ENCODE measurements at places on chromosomes 12 and 14.

- DNase-seq = no peak
These were observed 280.8 kb downstream of the ATXN7L3B start for GRCh38 chr12:74818412-74818811.

DNA sequence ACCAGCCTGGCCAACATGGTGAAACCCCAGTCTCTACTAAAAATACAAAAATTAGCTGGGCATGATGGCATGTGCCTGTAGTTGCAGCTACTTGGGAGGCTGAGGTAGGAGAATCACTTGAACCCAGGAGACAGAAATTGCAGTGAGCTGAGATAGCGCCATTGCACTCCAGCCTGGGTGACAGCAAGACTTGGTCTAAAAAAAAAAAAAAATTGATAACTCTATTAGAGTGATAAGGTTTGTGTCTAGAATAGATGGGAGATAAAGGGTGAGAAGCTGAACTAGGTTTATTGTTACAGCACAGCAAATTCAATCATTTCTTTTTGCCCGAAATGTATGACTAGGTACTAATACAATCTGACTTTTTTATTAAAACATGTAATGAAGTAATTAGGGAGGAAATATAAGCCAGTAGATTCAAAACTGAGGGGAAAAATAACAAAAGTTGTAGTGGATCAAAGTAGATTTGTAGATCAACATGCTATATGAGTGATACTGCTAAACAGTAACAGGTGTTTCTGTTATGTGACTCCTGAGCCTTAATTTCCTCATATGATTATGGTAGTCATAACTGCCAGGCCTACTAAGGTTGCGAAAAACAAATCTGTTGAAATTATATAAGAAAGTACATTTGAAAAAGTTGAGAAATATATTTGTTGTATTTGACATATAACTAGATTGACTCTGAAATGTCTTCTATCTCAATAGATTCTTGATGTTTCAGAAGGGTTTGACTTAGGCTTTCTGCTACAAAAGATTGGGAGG lies 83.6 kb downstream of the WNK1 start:
- no peak for DNase-seq

DNA sequence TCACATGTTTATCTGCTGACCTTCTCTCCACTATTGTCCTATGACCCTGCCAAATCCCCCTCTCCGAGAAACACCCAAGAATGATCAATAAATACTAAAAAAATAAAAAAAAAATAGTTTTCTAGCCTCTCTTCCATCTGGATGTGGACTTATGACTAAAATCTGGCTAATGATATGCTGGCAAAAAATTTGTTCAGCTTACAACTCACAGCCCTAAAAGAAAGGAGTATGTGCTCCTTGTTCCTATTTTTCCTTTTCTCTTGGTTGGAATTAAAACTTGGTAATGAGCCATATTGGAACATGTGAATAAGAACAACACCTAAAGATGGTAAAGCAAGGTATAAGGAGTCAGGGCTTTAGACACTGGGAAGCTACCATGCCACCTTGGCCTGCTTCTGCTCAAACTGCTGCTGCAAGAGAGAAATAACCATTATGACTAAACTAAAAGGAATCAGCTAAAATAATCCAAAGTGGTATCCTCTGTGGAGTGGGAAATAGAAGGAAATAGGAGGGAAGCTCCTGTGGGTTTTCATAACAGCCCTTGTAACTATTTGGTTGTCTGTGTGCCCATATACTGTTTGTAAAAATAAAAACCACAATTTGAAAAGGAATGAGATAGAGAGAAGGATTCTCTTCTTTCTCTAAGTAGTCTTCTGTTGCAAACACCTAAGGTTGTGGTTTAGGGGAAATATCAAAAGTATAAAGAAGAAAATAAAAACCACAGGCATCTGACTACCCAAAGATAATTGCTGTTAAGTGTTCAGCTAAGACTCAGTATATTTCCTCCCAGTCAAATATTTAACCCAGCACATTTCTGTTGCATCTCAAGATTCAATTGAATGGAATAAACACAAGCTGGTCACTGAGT lies 53.8 kb downstream of the SDR9C7 start:
- no peak for DNase-seq

DNA sequence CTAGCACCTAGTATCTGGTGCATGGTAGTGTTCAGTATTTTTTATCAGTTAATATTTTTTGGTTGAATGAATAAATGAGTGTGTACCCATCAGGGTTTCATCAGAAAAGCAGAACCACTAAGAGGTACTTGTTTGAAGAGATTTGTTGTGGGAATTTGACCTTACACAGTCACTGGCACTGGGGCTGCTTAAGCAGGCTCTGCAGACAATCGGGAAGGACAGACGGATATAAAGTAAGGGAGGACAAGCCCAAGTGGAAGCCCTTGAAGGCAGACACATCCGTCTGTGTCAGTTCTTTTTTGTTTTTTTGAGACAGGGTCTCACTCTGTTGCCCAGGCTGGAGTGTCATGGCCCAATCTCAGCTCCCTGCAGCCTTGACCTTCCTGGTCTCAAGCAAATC lies 38.7 kb downstream of the CD9 start:
- no peak for DNase-seq

- no peak for DNase-seq
These were observed 81.5 kb upstream of the KCNA1 start for GRCh38 chr12:4828176-4828575.

- DNase-seq = no peak
These were observed 72.0 kb downstream of the PAPOLA start for GRCh38 chr14:96574171-96574632.

DNA sequence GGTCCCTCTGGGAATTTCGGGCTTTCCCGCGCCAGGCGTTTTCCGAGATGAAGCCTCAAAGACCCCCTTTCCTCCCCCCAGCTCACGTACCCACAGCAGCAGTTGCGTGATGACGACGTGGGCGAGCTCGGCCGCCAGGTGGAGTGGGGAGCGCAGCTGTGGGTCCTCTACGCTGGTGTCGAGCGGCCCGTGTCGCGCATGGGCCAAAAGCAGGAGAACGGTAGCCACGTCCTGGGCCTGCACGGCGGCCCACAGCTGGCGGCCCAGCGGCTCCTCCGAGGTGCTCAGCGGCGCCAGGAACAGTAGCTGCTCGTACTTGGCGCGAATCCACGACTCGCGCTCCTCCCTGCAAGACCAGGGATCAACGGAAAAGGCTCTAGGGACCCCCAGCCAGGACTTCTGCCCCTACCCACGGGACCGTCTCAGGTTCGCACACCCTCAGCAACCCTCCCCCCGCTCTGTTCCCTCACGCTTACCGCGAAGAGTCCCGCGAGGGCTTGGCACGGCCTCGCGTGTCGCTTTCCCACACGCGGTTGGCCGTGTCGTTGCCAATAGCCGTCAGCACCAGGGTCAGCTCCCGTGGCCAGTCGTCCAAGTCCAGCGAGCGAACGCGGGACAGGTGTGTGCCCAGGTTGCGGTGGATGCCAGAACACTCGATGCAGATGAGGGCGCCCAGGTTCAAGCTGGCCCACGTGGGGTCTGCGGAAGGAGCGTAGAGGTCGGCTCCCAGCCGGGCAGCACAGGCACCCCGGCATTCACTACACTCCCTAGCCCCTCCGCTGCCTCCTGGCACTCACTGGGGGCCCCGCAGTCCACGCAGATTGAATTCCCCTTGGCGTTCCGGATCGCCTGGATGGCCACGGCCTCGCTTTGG lies 11.4 kb downstream of the AGAP2 start:
- no peak for DNase-seq

- DNase-seq = no peak
These were observed 455.5 kb downstream of the RGS6 start for GRCh38 chr14:72387726-72388125.

DNA sequence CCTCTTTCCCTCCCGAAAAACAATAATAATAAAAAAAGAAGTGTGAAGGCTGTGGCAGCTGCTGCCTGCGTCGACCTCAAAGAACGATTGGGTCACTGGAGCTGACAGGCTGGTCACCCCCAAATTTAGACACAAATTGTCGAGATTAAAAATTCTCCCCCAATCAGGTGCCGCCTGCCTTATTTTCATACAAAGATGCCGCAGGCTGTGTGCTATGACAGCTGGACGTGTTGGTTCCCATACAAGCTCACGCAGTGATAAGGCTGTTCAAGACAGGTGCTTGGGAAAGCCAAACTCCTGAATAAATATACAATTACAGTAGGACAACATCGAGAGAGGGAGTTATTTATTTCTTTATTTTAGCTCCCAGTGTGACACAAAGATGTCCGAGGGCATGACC lies 1041.8 kb downstream of the VRK1 start:
- DNase-seq = no peak

- no peak for DNase-seq
These were observed 444 bp downstream of the DRAM1 start for GRCh38 chr12:101877806-101878242.

DNA sequence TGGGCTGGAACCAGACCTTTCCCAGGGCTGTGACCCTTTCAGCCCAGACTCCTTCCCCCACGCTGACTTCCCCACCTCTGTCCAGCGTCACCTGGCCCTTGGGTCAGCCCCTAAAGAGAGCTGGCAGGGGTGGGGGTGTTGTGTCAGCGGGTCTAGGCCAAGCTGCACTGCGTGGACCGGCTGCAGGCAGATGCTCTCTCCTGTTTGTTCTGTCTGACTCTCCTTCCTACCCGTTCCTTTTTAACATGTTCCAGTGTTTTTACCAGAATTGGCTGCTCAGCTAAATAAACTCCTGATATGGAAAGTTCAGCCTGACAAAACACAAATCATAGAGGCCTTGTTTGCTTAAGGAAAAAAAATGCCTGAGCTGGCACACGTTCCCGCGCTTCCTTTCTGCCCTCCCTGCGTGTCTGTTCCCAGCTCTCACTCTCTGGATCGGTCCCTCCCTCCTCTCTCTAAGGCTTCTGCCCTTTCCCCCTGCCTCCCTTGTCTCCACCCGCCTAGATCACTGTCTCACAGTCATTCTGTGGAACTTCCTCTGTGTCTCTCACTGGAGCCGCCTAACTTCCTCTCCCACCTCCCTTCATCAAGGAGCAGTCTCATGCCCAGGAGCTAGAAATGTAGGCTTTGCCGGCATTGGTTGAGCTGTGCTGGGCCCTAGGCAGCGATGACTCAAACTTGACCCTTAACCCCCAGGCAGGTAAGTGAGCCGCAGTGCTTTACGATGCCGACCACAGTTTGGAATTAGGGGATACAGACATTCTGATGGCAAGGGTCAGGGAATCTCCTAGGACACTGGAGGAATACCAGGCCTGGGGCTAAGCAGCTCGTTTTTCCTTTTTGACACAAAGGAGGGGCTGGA lies 15.5 kb upstream of the MLXIP start:
- no peak for DNase-seq

- no peak for DNase-seq
These were observed 91.7 kb upstream of the RASSF8 start for GRCh38 chr12:25866586-25867378.

GRCh38 chr12:88298014-88298682 lies 156.0 kb downstream of the TMTC3 start:
- no peak for DNase-seq

- DNase-seq = no peak
These were observed 44.8 kb downstream of the FBXW8 start for GRCh38 chr12:116955382-116956021.

DNA sequence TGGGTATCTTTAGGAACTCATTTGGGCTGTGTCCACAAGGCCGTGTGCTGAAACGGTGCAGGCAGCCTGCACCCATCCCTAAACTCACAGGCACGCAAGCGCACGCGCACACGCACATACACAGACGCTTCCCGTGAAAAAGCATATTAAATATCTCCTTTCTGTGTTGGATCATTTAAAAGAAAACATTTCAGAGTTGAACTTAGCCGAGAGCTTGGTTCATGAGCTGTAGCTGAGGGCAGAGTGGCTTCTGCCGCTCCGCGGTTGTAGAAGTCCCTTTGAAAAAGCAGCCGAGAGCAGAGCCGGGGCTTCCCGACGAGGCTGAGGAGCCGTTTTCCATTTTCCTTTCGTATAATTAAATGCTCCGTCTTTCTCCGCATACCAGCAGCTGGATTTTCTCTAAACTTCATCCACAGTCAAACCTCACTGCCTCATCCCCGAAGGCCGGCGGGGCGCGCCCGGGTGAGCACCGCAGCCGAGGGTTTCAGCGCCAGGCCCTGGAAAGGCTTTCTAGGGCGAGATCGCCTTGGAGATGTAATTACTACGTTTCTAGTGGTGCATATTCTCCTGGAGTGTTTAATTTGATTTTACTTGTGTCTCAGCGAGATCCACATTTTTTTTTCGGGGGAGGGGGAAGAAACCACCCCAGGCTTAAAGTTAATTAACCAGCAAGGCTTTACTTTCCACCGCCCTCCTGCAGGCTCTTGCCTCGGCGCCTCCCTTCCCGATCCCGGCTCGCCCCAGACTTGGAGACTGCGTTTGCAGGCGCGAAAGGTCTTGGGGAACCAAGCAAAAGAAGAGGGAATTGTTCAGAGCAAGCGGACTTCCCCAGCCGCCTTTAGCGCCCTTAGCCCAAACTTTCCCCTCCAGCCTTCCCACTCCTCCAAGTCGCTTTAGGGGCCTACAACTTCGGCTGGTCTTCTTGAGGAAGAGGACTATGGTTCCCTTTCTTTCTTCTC lies 3.0 kb upstream of the HOXC13 start:
- DNase-seq = no peak

DNA sequence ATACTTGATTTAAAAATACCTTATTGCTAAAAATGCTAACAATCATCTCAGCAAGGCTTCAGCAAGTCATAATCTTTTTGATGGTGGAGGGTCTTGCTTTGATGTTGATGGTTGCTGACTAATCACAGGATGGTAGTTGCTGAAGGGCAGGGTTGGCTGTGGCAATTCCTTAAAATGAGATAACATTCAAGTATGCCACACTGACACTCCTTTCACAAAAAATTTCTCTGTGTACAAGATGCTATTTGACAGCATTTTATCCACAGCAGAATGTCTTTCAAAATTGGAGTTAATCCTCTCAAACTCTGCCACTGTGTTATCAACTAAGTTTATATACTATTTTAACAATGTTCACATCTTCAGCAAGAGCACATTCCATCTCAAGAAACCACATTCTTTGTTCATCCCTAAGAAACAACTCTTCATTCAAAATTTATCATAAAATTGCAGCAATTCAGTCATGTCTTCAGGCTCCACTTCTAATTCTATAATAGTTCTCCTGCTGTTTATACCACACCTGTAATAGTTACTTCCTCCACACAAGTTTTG lies 16.1 kb downstream of the SCAF11 start:
- no peak for DNase-seq

DNA sequence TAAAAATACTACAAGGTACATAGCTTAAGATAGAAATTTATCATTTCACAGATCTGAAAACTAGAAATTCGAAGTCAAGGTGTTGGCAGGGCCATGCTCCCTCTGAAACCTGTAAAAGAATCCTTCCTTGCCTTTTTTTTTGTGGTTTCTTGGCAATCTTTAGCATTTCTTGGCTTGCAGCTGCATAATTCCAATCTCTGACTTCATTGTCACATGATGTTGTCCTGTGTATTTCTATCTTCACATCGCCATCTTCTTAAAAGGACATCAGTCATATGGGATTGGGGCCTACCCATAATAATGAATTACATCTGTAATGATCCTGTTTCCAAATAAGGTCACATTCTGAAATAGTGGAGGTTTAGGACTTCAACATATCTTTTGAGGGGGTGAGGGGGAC lies 250.4 kb downstream of the TMTC2 start:
- DNase-seq = no peak
